Ammon's horn (tissue), 1 donor: ENCODE measurements at places on chromosomes 6 and 20.

- DNase-seq, result no peak
Observed at GRCh38 chr6:5783584-5784089, 223.1 kb downstream of the NRN1 start.

DNA sequence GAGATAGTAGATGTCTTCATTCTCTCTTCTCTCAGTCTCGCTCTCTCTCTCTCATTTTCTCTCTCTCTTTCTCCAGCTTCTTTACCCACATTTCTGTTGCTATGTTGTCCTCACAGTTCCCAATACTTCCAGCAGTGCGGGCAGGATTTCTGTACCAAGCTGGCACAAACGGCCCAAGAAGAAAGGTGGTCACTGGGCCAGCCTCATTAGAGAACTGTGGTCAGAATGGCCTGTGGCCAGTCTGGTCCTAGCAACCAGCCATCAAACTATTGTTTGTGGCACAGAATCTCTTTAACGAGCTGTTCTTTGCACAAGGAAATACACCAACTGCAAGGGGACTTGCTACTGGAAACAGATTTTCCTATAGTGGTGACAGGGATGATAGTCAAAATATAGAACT, 81.3 kb downstream of the SEL1L2 start:
- DNase-seq, result peak; percentile 43

GRCh38 chr6:54515013-54515412, 206.8 kb downstream of the TINAG start:
- DNase-seq, result no peak

- no peak for DNase-seq
Observed at GRCh38 chr6:137542713-137543112, 48.5 kb upstream of the OLIG3 start.

DNA sequence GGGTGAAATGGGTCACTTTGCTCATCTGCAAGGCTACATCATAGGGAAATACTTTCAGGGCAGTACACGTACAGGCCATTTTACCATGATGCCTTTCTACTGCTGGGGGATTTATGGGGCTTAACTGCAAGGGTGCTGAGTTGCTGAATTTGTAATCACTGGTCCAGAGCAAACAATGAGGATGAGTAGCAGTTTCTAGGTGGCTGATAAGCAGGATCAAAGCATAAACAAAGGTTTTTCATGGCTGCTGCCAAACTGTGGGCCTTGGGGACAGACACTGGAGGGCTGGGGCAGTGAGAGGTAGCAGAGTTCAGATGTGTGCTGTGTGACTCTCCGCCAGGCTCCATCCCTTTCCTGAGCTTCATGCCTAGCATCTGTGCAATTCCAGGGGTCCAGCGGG, 68.3 kb downstream of the CNBD2 start:
- no peak for DNase-seq

DNA sequence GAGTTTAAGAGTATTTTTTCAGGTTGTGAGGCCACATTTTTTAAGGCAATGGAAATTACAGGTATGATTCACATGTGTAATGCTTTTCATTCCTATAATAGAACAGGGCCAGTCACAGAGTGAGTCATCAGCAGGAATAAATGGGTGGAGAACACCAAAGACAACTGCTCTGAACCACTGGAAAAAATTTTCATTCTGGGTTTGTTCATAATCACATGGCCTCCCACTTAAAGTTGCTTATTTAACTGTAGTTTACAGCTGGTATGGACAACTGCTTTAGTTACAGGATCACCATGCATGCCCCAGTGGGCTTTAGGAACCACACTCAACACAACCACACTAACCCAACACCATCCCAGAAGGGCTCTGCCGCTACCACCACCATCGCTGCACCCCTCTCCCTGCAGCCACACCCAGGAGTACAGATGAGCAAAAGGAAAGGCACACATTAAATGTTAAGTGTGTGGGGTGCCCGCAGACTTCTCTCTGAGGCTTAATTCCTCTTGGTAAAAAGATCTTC, 107.0 kb upstream of the DST start:
- DNase-seq, result no peak

DNA sequence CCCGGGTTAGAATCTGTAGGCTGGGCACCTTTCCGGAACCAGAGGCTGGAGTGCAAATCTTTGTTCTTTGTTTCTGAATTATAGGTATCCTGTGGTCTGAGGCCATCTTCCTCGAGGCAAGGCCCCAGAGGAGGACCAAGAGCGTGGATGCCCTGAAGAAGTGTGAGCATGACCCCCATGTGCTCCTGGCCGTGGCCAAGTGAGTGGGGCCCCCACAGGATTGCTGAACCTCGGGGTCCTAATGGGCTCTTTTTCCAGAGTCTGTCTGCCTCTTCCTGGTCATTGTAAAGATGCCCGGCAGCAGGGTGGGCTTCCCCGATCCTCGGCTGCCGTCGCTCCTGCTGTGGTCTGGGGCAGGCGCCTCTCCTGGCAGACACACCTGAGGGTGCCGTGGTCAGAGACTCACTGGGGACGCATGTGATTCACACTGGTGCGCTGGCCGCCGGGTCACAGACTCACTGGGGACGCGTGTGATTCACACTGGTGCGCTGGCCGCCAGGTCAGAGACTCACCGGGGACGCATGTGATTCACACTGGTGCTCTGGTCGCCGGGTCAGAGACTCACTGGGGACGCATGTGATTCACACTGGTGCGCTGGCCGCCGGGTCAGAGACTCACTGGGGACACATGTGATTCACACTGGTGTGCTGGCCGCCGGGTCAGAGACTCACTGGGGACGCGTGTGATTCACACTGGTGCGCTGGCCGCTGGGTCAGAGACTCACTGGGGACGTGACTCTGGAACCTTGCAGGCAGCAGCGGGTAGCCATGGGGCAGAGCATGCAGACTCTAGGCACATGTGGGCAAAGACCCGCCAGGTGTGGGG, 6.5 kb upstream of the C20orf204 start:
- no peak for DNase-seq

DNA sequence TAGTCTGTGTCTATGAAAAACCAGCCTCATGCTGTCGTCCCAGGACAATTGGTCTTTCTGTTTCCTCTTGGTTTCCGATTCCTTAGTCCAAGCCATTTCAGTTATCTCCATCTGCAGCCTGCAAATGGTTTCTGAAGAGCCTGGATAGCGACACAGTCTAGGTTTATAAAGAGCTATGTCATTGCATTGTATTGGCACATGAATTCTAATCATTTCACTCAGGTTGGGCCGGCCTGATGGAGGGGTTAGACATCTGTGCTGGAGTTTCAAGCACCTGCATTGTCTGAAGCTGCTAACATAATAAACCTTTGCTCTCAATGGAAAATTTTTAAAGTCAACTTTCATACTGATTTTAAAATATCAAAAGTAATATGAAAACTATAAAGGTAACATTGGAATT, 232.6 kb upstream of the MAP3K7 start:
- DNase-seq, result no peak

DNA sequence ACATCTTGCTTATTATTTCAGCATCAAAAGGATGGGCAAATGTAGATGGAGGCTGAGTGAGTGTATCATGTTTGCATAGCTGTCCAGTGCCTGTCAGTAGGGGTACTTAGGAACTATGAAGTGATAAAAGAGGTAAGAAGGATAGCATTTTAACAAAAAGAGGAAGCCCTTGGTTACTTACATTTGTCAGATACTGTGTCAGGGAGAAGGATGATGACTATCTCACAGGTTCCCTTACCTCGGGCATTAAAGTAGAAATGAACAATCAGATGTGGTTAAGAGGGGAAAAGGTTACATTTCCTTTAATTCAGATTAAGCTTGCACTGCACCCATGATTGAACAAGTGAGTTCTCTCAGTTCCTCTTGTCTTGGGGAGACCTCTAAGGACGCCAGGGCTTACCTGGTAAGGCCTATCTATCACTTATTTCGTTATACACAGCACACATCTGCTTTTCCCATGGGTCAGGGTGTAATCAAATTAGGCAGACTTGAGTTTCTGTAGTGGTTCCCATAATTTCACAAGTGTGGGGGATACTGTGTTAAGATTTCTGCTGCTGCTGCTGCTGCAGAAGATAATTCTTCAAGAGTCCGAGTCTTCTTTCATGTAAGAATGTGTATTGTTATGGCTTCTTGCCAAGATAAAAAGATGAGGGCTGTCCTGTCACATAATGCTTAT, 4.5 kb downstream of the FOXO3 start:
- no peak for DNase-seq

GRCh38 chr6:115796061-115796460, 264.6 kb downstream of the FRK start:
- DNase-seq, result no peak

DNA sequence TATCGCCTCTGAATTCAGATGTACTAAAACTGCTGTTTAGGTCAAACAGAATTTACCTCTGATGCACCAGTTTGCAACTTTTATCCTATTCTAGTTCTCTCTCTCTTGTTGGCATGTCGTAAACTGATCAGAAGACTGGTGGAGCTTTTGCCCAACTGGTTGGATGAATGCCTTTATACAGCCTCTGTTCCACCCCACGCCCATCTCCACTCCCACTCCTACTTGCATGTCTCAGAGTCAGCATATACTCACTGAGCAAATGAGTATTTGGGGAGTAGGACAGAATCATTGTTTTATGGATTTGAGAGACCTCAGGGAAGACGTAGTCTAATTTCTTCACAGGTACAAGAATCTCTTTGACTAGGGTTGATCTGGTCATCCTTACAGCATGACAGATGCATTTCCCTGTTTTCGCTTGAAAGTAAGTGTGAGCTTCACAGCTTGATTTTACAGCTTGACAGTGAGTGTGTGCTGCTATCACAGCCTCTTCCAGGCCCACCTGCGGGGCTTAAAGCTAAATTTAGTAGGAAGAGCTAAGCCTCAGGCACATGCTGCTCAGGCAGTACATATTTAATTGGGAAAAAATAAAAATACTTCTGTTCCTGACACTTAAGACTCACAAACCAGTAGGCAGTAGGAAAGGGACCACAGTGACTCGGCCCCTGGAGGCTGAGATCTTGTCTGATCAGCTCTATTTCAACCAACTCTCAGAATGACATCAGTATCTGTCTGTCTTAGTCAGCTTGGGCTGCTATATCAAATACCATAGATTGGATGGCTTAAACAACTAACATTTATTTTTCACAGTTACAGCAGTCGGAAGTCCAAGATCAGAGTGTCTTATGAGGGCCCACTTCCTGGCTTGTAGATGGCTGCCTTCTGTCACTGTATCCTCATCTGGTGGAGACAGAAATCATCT, 30.4 kb downstream of the TRMT6 start:
- DNase-seq, result peak; percentile 28

GRCh38 chr6:131831392-131831791, 23.6 kb downstream of the ENPP1 start:
- no peak for DNase-seq
